ENCODE measurements at places on chromosomes 3 and 15. TPM values are rescaled to one million over a fixed set of nuclear protein-coding genes. Genes with fewer than 3 reads are reported as not detected.
A peak's percentile ranks its signal among the peaks of the same experiment; 100 is the strongest.

- peak; percentile 51 for DNase-seq
Observed at GRCh38 chr3:40191850-40192448, 117.6 kb upstream of the EIF1B start.

DNA sequence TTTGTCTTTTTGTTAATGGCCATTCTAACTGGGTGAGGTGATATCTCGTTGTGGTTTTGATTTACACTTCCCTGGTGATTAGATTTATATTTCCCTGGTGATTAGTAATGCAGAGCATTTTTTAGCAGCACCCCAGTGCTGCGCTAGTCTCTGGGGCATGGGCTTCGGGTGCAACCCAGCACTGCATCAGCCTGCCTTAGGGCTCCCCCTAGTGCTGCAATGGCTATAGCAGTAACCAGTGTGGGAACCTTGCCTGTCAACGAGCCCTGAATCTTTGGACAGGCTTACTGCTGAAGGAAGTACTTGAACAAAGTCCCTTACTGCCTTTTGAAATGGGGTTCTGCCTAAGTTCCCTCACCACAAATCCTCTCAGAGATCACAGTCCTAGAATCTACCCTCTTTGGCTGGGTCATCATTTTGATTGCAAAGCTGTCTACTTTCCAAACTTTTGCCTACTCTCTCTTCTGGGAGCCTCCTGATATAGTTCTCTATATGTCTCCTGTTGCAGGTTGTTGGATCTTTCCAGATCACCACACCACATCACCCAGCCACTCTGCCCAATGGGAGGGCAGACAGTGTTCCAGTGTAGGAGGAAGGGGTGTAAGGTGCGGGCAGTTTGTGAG is 79.2 kb upstream of the CCNL1 start:
- DNase-seq, result peak; percentile 51

- DNase-seq, result no peak
Observed at GRCh38 chr3:176574786-176575185, 622.5 kb downstream of the TBL1XR1 start.

DNA sequence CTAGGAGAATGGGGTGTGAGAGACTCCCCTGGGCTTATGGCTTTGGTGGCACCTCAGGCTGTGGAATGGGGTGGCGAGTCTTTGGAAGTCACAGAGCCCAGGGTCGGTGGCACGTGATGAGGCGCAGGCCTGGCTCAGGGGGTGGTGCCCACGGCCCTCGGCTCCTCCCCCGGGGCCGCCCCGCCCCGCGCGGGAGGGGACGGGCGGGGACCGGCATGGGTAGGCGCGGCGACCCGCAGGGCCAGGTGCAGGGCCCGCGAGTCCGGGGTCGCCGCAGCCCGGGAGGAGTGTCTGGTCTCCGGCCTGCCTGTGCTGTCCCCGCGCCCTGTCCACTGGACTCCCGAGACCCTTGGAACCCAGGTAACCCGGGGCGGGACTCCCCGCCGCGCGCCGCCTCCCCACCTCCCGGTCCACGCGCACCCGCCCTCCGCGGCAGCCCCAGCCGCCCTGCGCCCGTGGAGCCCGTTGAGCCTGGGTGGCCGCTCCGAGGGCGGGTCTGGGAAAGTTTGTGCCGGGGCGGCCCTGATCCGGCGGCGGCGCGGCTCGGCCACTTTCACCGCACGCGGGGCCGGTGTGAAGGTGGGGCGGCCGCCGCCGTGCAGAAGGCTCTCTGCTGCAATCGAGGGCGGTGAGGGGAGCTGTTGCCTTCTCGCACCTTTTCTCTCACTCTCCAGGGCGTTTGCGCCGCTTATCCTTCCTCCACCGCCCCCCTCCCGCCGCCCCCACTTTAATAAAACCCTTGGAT is at the start of gene PAQR5:
Gene PAQR5, plus strand, starts transcription at position 216 of the 745 bp plus-strand sequence. CDS start 61,169 bp downstream, outside the sequence.
- DNase-seq, result no peak

- no peak for DNase-seq
Observed at GRCh38 chr3:181253796-181254195, 264.3 kb upstream of the DNAJC19 start.

The DZIP1L gene
- total RNA-seq, result 21.5 TPM

DNA sequence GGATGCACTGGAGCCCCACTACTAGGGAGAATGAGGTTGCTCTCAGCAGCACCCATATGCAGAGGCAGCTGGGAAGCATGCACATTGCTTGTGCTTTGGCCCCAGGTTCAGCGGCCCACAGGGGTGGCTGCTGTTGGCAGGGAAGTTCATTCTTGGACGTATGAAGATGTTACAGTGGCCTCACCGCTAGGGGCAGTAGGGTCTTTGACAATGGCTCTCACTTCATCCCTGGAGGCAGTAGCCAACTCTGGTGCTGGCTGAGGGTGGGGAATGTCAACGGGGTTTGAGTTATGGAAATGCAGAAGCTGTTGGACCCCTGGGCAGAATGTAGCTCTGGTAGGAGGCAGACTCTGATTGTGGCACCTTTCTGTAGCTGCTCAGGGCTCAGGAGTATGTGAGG is 279.9 kb downstream of the SCAPER start:
- no peak for DNase-seq

- DNase-seq, result no peak
Observed at GRCh38 chr3:45026038-45026437, at the start of gene CLEC3B. TSS of gene CLEC3B (plus strand) at chr3:45026303. CDS start at chr3:45026363, 60 bp downstream.

DNA sequence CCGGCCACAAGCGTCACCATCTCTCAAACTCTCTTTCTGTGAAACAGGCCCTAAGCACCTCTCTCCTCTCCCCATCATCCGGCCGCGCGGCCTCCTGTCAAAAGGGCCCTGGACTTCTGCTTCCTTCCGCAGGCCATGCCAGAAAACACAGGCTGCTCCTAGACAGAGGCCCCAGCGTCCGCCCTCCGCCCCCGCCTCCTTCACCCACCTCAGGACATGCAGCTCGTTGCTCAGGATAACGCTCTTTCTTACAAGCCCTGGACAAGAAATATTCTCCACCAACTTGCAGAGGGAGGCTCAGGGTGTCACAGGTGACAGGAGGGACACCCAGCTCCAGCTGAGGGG is 212.0 kb downstream of the XXYLT1 start:
- no peak for DNase-seq

The C3orf52 gene
- total RNA-seq, result 33.1 TPM

DNA sequence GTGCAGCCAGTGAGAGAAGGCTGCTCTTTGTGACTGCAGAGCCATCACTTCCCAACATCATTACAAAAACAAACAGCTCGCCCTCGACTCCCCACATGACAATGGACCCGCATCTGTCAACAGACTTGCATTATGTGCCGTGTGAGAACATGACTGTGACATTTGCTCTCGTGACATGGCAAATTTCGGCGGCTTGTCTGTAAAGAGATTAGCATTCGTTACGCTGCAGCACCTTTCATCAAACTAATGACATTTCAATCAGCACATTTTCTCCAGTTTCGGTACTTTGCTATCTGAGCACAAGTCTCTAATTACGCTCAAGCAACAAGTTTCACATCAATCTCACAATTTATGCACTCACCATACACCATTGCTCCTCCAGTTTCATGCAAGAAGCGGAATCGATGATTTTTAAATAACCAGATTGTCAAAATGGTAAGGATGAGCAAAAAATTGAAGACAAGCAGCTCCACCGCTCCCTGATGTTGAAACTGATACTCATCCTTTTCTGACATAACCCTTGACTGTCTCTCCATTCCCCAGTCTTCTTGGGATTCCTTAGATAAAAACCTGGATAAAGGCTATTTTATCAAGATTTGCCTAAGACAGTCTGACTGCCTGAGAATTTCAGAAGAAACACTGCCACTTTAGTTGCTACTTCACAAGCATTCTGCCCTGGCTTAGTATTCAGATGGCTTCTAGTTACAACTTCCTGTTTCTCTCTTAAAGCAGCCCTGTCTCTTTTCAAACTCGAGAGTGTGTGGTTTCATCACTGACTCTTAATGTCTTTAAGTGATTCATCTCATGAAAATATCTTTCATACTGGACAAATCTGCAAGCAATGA is at the start of gene SLC9A9:
Gene SLC9A9, minus strand, starts transcription at position 682 of the 845 bp plus-strand sequence. Its CDS starts 146 bp downstream, at position 536.
- DNase-seq, result peak; percentile 68

The CYP1A2 gene
- total RNA-seq, result not detected

GRCh38 chr3:89358281-89358680 is 250.9 kb downstream of the EPHA3 start:
- no peak for DNase-seq

GRCh38 chr15:90001062-90001682 is at the start of gene ZNF710:
TSS of gene ZNF710 (plus strand) at chr15:90001324. CDS start at chr15:90067138, 65,814 bp downstream.
- DNase-seq, result peak; percentile 32

GRCh38 chr3:109553591-109554371 is 216.4 kb upstream of the DPPA4 start:
- DNase-seq, result peak; percentile 29

GRCh38 chr3:42195879-42196330 is 70.1 kb downstream of the CCK start:
- DNase-seq, result no peak

DNA sequence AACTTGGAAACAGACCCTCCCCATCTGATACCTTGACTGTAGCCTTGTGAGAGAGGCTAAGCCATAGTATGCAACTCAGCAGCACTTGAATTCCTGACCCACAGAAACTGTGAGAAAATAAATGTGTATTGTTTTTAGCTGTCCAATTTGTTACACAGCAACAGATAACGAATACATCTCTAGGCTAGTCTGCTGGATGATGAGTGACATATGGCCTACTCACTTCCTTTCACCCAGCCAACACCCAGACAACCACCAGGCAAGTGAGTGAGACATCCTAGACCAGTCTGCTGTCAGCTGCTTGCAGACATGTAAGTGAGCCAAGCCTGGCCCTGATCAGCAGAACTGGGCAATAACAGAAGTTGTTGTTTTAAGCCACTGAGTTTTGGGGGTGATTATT is 19.2 kb upstream of the SMAD6 start:
- DNase-seq, result no peak

GRCh38 chr15:100332231-100332630 is 9.5 kb downstream of the ADAMTS17 start:
- no peak for DNase-seq

The LSM3 gene
- total RNA-seq, result 10.4 TPM

The CHST2 gene
- 2.9 TPM for total RNA-seq

DNA sequence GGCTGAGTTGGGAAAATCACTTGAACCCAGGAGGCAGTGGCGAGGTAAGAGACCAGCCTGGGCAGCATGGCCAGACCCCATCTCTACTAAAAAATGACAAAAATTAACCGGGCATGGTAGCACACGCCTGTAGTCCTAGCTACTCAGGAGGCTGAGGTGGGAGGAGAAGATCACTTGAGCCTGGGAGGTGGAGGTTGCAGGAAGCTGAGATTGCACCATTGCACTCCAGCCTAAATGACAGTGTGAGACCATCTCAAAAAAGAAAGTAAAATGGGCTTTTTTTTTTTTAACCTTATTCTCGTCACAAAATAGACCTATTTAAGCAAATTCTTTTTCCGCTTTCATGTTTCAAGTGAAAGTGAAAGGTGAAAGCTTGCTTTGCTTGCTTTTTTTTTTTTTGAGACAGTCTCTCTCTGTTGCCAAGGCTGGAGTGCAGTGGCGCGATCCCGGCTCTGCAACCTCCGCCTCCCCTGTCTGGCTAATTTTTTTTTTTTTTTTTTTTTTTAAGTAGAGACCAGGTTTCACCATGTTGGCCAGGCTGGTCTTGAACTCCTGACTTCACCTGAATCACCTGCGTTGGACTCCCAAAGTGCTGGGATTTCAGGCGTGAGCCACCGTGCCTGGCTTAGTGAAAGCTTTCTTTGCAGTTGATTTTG is 3.6 kb downstream of the PDIA3 start:
- DNase-seq, result no peak

The COL6A5 gene
- under 0.01 TPM for total RNA-seq

- DNase-seq, result no peak
Observed at GRCh38 chr3:165770781-165771180, 66.4 kb downstream of the BCHE start.

The PRR20G gene
- total RNA-seq, result not detected

DNA sequence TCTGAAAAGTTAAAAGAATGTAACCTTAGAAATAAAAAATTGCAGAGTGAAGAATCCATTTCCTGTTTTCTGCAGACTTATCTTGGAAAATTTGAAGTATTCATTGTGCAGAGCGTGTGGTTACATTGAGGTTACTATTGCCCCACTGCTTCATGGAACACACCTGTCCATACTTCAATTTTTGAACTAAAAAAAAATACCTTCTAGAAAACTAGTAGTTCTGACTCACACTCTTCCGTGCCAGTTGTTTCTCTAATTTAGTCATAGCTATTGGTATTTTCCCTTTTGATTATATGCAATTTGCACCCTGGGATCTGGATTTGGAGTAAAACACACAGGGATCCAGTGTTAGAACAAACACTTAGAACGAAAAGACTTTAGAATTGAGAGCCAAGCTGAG is 111.8 kb upstream of the LYSMD4 start:
- no peak for DNase-seq

DNA sequence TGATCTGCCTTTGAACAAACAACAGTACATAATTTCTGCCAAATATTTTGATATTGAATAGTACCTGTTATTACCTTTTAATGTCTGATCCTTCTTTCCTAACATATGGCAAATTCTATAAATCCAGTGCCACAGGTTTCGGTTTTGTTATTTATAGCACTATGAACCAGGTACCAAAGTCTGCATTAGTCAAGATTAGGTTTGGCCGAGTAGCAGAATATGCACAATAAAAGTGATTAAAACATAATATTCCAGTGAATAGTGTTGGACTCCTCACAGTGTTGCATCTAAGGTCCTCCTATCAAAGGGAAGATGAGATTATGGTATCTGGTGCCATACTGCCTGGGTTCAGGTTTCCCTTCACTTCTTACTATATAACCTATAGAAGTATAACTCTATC is 599.0 kb downstream of the ZPLD1 start:
- DNase-seq, result no peak

The GRAMD2A gene
- 1.8 TPM for total RNA-seq

DNA sequence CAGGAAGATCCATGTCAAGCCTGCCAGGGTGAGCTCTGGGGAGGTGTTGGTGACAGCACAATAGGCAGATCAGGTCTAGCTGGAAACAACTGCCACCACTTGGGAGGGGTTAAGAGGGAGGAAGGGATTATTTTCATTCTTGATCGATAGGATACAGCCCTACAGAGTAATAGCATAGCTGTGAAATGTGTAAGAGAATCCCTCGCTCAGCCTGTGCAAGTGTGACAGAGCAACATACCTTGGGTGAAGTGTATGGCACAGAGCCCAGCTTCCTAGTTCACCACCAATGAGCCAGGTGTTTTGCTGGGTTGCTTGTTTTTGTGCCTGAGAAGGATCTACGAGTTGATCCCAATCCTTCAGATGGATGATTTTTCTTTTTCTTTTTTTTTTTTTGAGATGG is 9.2 kb upstream of the DCUN1D1 start:
- DNase-seq, result no peak

The C2CD4A gene
- total RNA-seq, result under 0.01 TPM

DNA sequence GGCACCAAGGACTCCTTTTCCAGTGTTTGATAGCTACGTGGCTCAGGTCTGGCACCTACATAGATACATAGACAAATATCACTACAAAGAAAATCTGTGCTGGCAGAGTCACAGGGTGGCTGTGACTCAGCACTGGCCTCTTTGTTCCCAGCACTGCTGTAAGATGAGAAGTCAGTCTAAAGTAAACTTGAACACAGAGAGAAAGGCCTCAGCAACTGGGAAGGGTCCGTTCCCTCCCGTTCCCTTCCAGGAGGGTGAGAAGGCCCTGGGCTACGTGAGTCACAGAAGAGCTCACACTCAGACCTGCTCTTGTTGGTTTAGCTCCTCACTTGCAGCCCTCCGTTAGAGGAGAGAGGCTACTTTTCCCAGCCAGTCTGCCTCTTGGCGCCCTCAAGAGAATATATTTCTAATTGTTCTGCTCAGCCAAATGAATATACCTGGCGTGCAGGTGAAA is 23.1 kb downstream of the ANXA2 start:
- peak; percentile 99 for DNase-seq

The ZNF717 gene
- total RNA-seq, result 17.7 TPM

Data from renal cortical epithelial cell (primary cell).